Right atrium auricular region (tissue), 2 donors: ENCODE measurements at places on chromosomes 11 and 22. TPM values are rescaled to one million over a fixed set of nuclear protein-coding genes. Genes with fewer than 3 reads are reported as not detected.

MPZL2 gene
- total RNA-seq = 13.8 TPM

LRRC32 gene
- total RNA-seq = 56.0 TPM

MRPL21 gene
- total RNA-seq = 87.3 TPM

SCGB1A1 gene
- total RNA-seq = not detected

CHST1 gene
- total RNA-seq = 5.4 TPM

A4GALT gene
- total RNA-seq = 78.6 TPM

UPK3A gene
- total RNA-seq = not detected

PATL1 gene
- total RNA-seq = 13.2 TPM

HEPHL1 gene
- total RNA-seq = not detected

RAG2 gene
- total RNA-seq = not detected

TYR gene
- total RNA-seq = not detected

XKR3 gene
- not detected for total RNA-seq

PTGDR2 gene
- 1.3 TPM for total RNA-seq

DNA sequence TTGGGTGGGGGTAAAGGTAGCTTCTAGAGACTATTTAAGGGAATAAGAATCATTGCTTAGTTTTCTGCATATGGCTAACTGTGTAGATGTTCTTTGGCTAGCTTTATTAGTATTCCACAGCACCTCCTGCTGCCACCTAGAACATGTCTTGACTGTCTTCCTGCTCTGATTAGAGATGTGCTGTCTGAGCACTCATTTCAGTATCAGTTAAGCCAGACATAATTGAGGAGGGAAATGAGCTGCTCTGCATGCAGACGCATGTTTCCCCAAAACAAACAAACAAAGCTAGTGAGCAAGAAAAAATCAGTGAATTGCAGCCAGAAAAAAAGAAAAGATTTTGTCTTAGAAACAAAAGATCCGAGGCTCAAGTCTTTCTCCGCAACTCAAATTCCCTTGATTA is 402.2 kb downstream of the AASDHPPT start:
- no peaks in the 10 kb centered on the region for H3K36me3 ChIP-seq
- DNase-seq = no peak
- no peak overlapping the region for H3K4me3 ChIP-seq
- no peak overlapping the region for H3K27ac ChIP-seq

- no peak for DNase-seq
- H3K27ac ChIP-seq = no peak overlapping the region
- H3K36me3 ChIP-seq = no peaks in the 10 kb centered on the region
- H3K4me1 ChIP-seq = no peaks in the 10 kb centered on the region
- no peak overlapping the region for H3K4me3 ChIP-seq
Measured at GRCh38 chr11:69908511-69909220, 89.5 kb upstream of the FGF3 start.

DNA sequence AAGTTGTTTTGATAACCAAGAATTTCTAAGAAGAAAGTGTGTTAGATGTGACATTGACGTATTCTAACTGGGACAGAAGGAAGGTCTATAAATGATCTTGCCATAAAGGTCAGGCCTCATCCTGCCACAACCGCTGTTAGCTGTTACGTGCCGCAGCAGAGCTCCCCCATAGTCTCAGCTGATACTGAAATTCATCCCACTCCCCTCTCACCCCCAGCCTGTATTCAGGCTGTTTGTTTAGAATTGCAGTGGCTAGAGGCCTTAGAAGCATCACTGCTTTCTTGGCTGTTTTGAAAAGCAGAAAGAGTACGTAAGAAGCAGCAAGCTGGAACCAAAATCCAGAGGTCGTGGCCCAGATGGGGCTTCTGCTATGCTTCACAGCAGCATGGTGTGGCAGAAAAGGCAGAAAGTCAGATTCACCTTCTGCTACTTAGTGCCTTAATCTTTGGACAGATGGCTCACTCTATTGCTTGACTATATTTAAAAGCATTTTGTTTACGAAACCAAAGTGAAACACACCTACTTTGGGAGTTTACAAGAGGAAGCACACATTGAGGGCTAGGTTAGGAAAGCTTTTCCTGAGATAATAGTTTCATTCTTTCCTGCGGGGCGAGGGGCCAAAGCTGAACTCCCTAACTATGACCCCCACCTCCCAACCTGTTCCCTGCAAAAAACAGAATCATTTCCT is 950 bp upstream of the LAYN start:
- no peak for DNase-seq
- no peaks in the 10 kb centered on the region for H3K27me3 ChIP-seq
- H3K4me1 ChIP-seq = no peaks in the 10 kb centered on the region
- H3K27ac ChIP-seq = no peak overlapping the region
- H3K36me3 ChIP-seq = no peaks in the 10 kb centered on the region

GRCh38 chr11:120578596-120579154 is 67.1 kb downstream of the GRIK4 start:
- H3K4me3 ChIP-seq = no peak overlapping the region
- no peak overlapping the region for H3K27ac ChIP-seq
- H3K4me1 ChIP-seq = no peaks in the 10 kb centered on the region
- no peak for DNase-seq

DNA sequence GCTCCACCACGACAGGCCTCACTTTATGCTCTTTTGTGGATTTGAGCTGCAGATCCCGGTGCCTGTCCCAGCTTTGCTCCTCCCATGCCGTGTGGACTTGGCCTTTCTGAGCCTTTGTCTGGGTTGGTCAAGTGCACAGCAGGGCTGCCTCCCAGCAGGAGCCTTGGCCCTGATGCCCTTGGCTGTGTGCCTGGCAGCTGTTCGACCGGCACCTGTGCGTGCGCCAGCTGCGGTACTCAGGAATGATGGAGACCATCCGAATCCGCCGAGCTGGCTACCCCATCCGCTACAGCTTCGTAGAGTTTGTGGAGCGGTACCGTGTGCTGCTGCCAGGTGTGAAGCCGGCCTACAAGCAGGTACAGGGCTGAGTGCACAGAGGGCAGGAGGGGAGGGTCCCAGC is 46.5 kb downstream of the MYO7A start:
- no peak overlapping the region for H3K4me3 ChIP-seq
- H3K4me1 ChIP-seq = no peaks in the 10 kb centered on the region
- H3K36me3 ChIP-seq = no peaks in the 10 kb centered on the region
- DNase-seq = no peak

DNA sequence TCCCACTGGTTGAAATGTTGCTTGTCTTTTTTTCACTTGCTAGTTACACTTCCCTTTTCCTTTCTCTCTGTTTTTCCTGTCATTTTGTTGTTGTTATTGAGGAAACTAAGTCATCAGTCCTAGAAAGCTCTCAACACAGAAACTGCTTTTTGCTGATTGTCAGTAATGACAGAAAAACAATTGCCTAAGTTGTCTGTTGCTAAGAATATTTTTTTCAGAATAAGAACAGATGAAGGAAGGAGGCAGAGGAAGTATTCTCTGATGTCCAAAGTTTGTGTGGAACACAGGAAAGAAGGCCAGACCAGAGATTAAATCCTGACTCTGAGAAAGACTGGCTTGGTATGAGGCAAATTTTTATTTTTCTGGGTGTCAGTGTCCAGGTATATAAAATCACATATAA is 163.3 kb downstream of the CASP12 start:
- DNase-seq = no peak
- no peaks in the 10 kb centered on the region for H3K4me1 ChIP-seq
- no peak overlapping the region for H3K27ac ChIP-seq

- no peaks in the 10 kb centered on the region for H3K4me1 ChIP-seq
- peak overlapping the region; percentile 30 for H3K4me3 ChIP-seq
- H3K36me3 ChIP-seq = no peaks in the 10 kb centered on the region
- H3K27me3 ChIP-seq = no peaks in the 10 kb centered on the region
- no peak for DNase-seq
Measured at GRCh38 chr22:44181033-44181911, 547 bp downstream of the PARVG start.

- no peaks in the 10 kb centered on the region for H3K36me3 ChIP-seq
- DNase-seq = no peak
- H3K4me1 ChIP-seq = no peaks in the 10 kb centered on the region
Measured at GRCh38 chr22:36873614-36874308, 13.0 kb downstream of the NCF4 start.

DNA sequence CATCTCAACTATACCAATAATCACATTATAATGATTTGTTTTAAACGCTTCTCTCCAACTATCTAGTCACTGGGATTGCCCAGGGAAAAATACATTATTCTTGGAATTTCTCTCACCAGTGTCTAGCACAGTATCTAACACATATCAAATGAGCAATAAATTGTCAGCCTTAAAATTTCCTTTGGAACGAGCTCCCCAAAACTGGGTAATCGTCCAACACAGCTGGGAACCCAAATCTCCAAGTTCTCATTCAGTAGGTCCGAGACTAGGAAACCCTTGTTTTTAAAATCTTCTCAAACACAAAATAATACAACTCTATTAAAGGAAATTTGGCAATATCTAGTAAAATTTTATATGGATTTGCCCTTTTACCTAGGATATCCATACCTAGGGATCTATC is 327.8 kb upstream of the ARHGAP42 start:
- H3K27me3 ChIP-seq = no peaks in the 10 kb centered on the region
- H3K36me3 ChIP-seq = no peaks in the 10 kb centered on the region
- H3K4me3 ChIP-seq = no peak overlapping the region
- no peak overlapping the region for H3K27ac ChIP-seq
- no peak for DNase-seq
- H3K4me1 ChIP-seq = no peaks in the 10 kb centered on the region

DNA sequence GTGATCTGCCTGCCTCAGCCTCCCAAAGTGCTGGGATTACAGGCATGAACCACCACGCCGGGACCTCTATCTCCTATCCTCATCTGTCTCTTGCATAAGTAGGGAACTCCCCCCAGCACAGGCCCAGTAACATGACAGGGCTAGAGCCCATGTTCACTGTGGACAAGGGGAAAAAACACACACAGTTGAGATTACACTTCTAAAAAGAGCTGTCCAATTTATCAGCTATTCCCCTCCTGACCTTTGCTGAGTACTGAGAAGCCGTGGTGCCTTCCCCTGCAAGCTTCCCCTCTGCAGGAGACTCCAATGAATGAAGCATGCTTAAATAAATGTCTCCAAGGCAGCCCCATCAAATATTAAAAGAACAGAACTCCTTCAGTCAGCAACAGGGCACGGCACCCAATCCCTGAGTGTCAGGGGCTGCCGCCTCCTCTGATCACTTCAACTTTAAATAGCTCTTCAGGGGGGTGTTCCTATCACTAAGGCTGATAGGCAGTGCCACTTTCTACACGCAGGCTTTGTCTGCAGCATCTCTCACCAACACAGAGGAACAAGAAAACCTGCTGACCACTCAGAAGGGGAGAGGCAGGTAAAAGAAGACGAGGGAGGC is 385.5 kb downstream of the OPCML start:
- no peaks in the 10 kb centered on the region for H3K27me3 ChIP-seq
- H3K4me1 ChIP-seq = no peaks in the 10 kb centered on the region
- no peak overlapping the region for H3K4me3 ChIP-seq
- H3K36me3 ChIP-seq = no peaks in the 10 kb centered on the region
- H3K27ac ChIP-seq = no peak overlapping the region

DNA sequence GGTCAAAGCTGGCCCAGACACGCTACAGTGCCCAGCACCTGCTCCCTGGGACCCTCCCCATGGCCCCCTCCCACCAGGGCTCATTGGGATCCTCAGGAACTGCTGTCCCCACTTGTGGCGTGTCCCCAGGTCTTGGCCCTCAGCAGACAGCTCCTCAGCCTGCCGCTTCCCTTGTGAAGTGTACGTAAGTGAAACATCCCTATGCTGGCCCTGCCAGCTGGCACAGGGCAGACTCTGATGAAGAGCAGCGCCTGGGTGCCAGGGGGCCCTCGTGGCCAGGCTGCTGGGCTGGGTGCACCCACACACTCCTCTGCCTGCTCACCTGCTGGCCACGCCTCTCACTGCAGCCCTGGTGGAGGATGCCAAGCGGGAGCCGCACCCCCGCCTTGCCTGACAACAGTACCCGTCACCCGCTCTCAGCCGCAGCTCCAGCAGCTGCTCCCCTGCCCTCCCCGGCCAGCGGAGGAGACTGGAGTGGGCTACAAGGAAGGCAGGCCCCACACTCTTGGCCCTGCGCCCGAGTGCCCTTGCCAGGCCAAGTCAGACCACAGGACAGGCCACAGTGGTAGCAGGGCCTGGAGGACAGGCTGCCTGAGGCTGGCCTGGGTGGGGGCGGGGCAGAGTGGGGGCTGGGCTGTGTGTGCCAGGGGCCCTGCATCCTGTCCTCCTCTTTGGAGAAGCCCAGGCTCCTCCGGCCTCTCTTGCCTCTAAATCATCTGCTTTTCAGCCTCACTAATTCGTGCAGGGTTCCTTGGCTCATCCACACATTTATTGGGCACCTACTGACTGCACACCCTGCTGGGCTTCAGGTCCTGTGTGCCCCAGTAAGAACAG is 39.5 kb downstream of the IGF2 start:
- H3K27ac ChIP-seq = peak overlapping the region; percentile 66
- peaks cover 64% of the 10 kb centered on the region for H3K4me1 ChIP-seq
- H3K36me3 ChIP-seq = no peaks in the 10 kb centered on the region
- no peak for DNase-seq

- no peak overlapping the region for H3K4me3 ChIP-seq
- peaks cover 38% of the 10 kb centered on the region for H3K36me3 ChIP-seq
- no peak for DNase-seq
Measured at GRCh38 chr22:25990940-25991339, 178.3 kb upstream of the SEZ6L start.

DNA sequence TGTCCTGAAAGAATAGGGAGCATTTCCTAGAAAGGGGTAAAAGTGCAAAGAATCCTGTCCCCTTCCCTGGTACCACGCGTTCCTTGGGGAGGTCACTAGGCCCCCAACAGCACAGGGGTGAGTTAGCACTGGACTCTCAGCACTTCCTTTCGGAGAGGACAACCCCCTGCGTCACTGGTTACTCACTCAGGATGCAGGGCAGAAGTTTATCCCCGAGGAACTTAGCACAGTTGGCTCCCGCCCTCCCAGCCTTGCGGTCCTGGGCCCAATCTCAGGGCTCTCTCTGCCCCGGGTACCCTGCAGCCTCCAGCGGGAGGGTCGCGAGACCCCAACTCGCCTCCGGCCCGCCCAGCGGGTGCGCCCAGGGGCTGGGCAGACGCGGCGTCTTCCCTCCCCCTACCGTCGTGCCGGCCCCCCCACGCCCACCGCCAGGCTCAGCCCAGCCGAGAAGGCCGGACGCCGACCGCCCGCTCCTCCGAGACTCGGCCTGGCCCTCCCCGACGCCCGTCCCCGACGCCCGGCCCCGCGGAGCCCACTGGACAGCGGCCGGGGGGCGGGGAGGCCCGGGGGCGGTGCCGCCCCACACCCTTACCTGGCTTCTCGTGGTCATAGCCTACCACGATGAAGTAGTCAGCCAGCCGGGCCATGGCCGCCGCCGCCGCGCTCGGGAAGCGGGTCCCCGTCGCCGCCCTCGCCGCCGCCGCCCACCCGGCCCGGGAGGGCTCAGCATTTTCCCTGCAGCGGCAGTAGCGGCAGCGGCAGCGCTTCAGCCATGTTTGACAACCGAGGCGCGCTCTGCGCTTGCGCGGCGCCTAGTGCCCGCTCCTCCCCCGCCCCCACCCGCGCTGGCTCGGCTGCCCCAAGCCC is at the start of gene SBF2:
Gene SBF2 (minus strand): TSS at position 797 of the 867 bp plus-strand sequence. CDS start 150 bp downstream, at position 647.
- peak within 1 kb of the TSS; percentile 98 for H3K27ac ChIP-seq
- peak within 1 kb of the TSS; percentile 98 for H3K4me3 ChIP-seq
- no peaks in the 10 kb centered on the region for H3K27me3 ChIP-seq
- peak; percentile 93 for DNase-seq
- H3K4me1 ChIP-seq = peaks cover 36% of the 10 kb centered on the region
- no peaks in the 10 kb centered on the region for H3K36me3 ChIP-seq
